Activated CD8-positive, alpha-beta memory T cell treated with anti-CD3 and anti-CD28 coated beads for 4 hours (primary cell): ENCODE measurements at places on chromosomes 3 and 15.

GRCh38 chr3:67691926-67692325, 37.5 kb upstream of the SUCLG2 start:
- DNase-seq = no peak

DNA sequence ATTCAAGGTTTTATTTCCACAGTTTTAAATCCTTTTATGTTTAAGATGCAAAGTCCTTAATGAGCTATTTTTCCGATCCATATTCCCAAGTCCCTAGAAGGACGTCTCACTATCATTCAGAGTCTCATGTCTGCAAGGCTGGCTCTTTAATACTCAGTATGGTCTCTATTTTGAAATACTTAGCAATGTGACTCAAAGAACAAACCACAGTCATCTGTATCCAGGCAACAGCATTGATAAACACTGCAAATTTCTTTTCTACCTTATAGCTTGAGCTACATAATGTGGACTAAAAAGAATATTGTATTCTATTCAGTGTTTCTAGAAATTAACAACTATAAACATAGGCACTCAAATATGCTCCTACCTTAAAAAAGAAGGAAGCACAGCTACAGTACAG, 588.3 kb upstream of the NAALADL2 start:
- no peak for DNase-seq

GRCh38 chr15:77738441-77739302, 106.0 kb upstream of the LINGO1 start:
- DNase-seq = no peak

DNA sequence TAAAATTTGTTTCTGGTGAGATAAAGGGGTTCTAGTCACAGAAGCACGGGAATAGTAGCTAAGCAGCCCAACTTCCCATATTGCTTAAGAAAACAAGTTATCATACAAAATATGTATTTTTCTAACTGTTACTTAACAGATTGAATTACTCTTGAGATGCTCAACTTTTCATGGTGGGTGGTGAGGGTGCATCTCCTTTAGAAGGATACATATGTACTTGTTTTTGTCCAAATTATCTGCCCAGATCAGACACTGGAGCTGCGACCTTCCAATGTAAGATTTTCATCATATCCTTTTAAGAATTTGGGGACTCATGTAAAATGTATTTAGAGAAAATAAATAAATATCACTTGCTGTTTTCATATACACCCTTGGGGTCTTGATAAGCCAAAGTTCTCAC, 252.2 kb upstream of the SOX2 start:
- no peak for DNase-seq

DNA sequence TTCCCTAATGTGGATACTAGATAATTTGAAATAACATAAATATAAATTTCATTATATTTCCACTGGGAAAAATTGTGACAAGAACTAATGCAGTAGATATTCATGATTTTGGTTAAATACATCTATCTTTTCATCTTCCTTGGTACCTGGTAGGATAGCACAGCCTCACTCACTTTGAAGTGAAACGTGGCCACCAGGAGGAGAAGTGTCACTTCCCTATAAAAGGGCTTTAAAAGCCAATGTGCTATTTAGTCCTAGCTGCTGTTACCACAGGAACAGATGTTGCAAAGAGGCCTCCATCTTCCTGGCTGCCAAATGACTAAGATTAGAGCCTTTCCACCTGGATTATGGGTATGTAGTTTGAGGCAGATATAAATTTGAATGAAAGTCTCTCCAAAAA, 140.0 kb downstream of the PLOD2 start:
- DNase-seq = no peak

DNA sequence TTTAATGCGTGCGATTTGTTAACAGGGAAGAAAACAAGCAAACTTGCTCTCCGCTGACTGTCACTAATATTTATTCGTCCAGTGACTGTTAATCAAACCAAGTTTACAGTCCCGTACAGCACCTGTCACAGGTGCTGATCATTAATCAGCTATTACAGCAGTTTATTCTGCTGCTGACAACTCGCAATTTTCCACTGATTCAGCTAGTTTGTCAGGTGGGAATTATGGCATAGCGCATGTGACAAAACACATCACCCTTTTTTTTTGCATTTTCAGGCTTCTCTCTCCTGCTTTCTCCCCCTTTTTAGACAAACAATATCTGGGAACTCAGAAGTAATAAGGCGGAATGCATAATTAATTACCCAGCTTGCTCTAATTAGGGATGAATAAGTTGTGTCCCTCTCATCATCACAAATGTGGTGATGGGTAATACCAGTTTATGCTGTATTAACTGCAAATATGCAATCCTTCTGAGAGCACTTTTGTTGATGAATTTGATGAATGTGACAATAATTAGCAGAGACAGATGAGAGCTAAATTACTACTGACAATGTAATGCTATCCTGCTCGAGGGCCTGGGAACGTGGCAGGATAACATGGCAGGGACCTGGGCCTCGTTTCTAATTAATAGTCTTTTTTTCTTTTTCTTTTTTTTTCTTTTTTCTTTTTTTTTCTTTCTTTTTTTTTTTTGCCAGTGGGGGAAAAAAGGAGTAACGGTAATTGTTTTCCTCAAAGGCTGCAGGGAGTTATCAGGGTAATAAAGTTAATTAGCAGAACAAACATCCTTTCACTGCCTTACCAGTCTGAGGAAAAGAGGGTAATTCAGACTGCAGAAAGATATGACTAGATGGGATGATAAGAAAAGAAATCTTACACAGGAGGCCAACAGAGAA, 150.3 kb upstream of the SOX2 start:
- DNase-seq = no peak

- no peak for DNase-seq
Observed at GRCh38 chr15:67931861-67932260, 92.0 kb upstream of the RNU6-1 start.
